ENCODE measurements at places on chromosomes 3 and 15.

GRCh38 chr15:47718497-47719437 lies 1.5 kb downstream of the SEMA6D start:
- DNase-seq, result no peak

- no peak for DNase-seq
These were observed 92.2 kb downstream of the P2RY1 start for GRCh38 chr3:152927131-152927530.

- DNase-seq, result no peak
These were observed 4.3 kb upstream of the SUCNR1 start for GRCh38 chr3:151869181-151869580.

DNA sequence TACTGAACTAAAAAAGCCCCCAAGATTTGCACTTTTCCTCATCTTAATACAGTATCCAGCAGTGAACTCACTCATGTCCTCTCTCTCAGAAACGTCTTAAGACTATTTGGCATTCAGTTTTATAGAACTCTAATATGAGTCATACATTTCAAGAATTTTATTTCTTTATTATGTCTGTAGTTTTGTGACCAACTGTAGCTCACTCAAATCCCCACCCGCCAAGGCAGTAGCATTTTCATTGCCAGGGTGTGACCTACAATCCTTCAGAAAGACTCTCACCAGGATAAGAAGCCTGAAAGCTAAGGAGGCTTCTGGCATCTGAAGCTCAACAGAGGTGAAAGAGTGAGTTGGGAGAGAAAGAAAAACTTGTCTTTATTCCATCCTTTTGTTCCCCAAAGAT lies 537.1 kb downstream of the RSL24D1 start:
- DNase-seq, result no peak

All from NCI-H187 (cell line).